Gastroesophageal sphincter (tissue), 4 donors: ENCODE measurements at places on chromosomes 11 and 22. TPM values are rescaled to one million over a fixed set of nuclear protein-coding genes. Genes with fewer than 3 reads are reported as not detected.

Gene TSGA10IP
- not detected for total RNA-seq

Gene PGR
- 8.1 TPM for total RNA-seq

Gene SCGB1D4
- not detected for total RNA-seq

Gene GLB1L2
- total RNA-seq, result 9.5 TPM

Gene CAVIN3
- 220 TPM for total RNA-seq

Gene GP1BB
- total RNA-seq, result 8.6 TPM

Gene CALCA
- not detected for total RNA-seq

DNA sequence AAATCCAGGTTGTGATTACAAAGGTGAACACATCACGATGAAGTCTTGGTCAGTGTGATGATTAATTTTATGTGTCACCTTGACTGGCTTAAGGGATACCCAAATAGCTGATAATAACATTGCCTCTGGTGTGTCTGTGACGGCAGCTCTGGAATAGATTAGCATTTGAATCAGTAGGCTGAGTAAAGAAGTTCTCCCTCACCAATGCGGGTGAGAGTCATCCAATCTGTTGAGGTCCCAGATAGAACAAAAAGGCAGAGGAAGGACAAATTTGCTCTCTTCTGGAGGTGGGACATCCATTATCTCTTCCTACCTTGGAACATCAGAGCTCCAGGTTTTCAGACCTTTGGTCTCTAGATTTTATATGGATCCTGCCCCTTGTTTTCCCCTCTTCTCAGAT lies 856.2 kb upstream of the CCDC90B start:
- no peak for ATAC-seq

DNA sequence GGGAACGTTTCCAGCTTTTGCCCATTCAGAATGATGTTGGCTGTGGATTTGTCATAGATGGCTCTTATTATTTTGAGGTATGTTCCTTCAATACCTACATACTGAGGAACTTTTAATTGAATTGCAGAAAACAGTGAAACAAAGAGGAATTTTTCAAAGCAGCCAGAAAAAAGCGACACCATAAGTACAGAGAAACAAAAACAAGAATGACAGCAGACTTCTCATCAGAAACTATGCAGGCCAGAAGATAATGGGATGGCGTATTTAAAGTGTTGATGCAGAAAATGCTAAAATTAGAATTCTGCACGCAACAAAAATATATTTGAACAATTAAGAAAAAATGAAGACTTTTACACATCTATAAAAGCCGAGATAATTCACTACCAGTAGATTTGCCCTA lies 95.4 kb upstream of the TIMP3 start:
- ATAC-seq, result no peak

DNA sequence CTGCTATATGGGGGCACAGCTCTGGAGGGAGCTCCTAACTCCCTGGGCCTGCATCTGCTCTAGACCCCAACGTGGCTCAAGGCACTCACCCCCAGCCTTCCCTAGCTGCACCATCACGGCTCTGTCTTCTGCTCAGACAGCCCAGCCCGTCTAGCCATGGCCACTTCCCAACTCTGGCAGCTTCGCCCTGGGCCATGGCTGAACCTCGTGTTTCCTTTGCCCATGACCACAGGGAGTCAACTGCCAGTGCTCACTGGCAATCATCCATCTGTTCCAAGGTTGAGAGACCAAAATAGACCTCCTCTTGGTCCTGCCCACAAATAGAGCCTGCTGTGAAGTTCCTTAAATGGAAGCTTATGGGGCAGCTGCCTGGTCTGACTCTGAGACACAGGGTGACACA lies 5.4 kb downstream of the LMO1 start:
- ATAC-seq, result no peak

DNA sequence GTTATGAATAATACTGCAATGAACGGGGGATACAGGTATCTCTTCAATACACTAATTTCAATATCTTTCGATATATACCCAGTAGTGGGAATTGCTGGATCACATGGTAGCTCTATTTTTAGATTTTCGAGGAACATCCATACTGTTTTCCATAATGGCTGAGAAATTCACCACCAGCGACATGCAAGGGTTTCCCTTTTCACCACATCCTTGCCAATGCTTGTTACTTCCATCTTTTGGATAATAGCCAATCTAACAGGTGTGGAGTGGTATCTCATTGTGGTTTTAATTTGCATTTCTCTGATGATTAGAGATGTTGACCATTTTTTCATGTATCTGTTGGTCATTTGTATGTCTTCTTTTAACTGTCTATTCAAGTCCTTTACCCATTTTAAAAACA lies 5.9 kb downstream of the IL10RA start:
- no peak for ATAC-seq

- no peak for ATAC-seq
Observed at GRCh38 chr22:45972091-45972888, 4.7 kb downstream of the WNT7B start.

GRCh38 chr11:2779981-2780849 lies 80.4 kb upstream of the KCNQ1OT1 start:
- no peak for ATAC-seq

GRCh38 chr11:134532131-134532920 lies 120.3 kb upstream of the B3GAT1 start:
- no peak for ATAC-seq

DNA sequence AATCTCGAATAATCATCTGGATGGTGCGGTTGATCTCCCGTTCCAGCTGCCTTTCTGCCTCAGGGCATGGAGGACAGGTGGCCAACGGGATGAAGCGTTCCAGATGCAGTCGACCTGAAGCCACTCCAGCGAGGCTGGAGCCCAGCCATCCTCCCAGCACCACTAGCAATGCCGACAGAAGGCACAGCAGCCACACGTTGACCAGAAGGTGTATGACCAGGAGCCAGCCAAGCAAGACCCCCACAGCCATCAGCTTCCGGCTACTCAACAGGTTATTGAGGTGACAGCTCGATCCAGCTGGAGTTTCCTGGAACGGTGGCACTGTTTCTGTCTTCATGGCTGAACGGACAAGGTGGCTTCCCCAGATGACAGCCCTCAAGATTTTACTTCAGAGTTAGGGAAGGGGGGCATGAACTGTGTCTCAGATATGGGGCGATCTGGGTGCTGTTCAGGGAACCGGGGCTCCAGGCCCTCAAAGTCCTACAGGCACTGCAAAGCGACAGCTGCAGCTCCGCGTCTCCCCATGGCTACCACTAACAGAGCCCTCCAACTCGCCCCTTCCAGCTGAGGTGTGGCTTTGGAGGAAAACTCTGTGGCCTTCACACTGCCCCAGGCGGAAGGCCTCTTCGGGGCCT lies 559 bp downstream of the SNX19 start:
- ATAC-seq, result no peak

- ATAC-seq, result no peak
Observed at GRCh38 chr11:110299006-110299785, 2.8 kb upstream of the RDX start.

GRCh38 chr11:46427364-46427763 lies 35.8 kb upstream of the CHRM4 start:
- ATAC-seq, result no peak

DNA sequence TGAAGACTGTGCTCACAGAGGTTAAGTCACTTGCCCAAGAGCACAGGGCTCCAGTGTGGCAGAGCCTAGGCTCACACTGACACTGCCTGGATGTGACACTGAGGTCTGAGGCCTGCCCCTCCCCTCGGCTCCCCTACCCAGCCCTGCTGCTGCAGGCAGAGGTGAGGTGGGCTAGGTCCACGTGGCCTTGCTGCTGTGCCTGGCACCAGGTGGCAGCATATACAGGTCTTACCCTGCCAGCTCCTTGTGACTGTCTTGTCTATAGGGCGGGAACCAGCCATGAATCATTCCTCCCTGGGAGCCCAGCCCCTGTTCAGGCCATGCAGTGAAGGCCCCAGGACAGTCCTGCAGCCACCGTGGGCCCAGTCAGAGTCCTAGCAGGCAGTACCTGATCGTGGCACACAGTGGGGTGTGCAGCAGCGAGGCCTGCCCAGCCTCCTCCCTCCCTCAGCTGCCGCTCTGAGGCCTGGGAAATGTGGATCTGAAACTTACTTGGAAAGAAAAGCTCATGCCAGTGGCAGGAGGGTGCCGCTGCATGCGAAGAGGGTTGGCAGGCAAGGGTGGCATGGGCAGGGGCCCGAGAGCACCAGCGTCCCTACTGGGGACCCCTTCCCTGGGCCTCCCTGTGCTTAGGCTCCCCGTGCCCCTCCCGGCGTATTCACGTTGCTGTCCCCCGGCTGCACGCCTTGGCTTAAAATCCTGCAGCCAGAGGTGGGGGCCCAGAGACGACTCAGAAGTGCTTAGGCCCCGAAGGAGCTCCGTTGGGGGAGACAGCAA lies 1.2 kb upstream of the CERK start:
- ATAC-seq, result peak; percentile 39

DNA sequence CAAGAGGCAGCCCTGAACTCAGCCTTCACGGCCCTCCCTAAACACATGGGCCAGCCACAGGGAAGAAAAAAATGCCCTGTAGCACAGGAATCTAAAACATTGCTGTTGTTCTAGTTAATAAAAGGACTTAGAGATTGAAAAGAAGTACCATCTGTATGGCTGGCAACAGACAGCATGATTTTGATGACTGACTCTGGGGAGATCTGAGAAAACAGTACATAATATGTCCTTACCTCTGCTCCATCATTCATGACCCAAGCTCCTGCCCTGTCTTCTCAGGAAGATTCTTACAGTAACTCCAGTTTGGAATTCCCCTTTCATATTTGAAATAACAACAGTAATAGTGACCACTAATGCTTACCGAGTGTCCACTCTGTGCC lies 244.2 kb downstream of the ETS1 start:
- no peak for ATAC-seq

DNA sequence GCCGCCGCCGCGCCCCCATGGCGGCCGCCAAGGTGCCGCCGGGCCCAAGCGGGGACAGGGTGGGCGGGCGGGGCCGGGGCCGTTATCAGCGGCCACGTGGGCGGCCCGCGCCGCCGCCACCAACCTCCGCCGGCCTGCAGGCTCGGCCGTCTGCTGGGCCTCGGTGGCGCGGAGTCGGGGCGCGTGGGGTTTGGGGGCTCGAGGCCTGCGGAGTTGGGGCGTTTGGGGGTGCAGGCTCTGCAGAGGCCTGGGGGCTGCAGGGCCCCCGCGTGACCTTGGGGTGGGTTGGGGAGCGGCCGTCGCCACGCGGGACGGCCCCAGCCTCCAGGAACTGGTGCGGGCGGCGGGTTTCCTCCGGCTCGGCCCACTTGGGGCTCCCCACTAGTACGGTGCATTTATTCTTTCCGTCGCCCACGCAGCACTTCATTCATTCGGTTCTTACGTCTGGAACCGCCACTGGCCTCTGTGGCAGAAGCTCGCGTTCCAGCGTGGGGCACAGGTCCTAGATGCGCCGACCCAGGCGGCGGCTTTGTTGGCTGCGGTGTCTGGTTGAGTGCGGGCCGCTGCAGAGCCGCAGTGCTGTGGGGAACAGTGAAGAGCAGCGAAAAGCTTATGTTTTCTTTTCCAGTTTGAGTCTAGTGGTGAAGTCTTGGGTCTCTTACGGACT lies 740 bp upstream of the TRMT2A start:
- ATAC-seq, result no peak

DNA sequence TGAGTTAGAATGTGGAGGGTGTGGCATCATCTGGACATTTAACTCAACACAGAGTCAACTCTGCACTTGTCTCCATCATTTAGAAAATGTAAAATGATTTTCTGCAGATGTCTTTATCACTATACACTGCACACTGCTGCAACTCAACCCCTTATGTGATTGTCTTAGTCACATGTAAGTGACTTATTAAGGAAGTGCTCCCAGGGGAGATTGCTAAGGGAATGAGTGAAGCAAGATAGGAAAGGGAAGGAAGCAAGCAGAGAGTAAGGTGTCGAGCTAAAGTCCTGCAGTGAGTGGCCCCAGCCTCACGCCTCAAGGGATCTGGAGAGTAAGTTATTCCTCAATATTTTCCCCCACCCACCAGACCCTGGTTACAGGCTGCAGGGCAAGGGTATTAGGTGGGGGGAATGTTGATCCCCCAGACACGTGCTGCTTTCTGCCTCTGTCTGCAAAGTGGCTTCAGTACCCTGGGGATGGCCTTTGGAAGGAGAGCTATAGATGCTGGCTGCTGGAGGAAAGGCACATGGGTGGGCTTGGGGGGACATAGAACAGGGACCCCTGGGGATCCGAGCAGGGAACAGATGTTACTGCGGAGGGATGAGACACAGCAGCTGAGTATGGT lies 7.2 kb upstream of the CBX6 start:
- no peak for ATAC-seq

- no peak for ATAC-seq
Observed at GRCh38 chr11:134554106-134554505, 142.1 kb upstream of the B3GAT1 start.
